Astrocyte (in vitro differentiated cells and primary cell): ENCODE measurements at places on chromosomes 3 and 15. TPM values are rescaled to one million over a fixed set of nuclear protein-coding genes. Genes with fewer than 3 reads are reported as not detected.

The RPN1 gene
- total RNA-seq: 283 and 317 TPM in 2 replicates

DNA sequence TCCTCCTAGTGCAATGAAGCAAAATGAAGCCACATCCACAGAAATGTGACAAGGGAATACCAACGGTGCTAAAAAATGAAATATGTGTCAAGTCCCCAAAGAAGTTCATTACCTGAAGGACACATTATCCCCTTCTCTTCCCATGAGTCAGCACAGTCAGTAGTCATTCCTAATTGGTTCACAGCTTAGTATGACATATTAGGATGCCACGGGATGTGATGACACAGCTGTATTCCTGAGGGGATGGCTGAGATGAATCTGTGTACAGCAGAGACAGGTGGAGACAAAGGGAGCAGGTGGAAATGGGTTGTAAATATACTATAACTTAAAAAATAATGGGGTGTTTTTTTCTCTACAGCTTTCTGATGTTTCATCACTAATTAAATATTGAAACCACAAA is 273.4 kb downstream of the ARRDC4 start:
- no peak for DNase-seq
- no peaks in the 10 kb centered on the region for H3K4me1 ChIP-seq
- no peak overlapping the region for H3K27ac ChIP-seq
- H3K4me3 ChIP-seq: no peak overlapping the region
- H3K36me3 ChIP-seq: no peaks in the 10 kb centered on the region

- H3K4me1 ChIP-seq: no peaks in the 10 kb centered on the region
- DNase-seq: no peak
- no peaks in the 10 kb centered on the region for H3K36me3 ChIP-seq
- no peaks in the 10 kb centered on the region for H3K27me3 ChIP-seq
- no peak overlapping the region for H3K27ac ChIP-seq
These were observed 181.6 kb upstream of the RASGRP1 start for GRCh38 chr15:38746211-38746610.

GRCh38 chr3:73291541-73291940 is 230.1 kb downstream of the EBLN2 start:
- no peak for DNase-seq
- no peaks in the 10 kb centered on the region for H3K36me3 ChIP-seq
- H3K27me3 ChIP-seq: peaks cover 4% of the 10 kb centered on the region
- H3K4me1 ChIP-seq: no peaks in the 10 kb centered on the region
- H3K4me3 ChIP-seq: no peak overlapping the region

DNA sequence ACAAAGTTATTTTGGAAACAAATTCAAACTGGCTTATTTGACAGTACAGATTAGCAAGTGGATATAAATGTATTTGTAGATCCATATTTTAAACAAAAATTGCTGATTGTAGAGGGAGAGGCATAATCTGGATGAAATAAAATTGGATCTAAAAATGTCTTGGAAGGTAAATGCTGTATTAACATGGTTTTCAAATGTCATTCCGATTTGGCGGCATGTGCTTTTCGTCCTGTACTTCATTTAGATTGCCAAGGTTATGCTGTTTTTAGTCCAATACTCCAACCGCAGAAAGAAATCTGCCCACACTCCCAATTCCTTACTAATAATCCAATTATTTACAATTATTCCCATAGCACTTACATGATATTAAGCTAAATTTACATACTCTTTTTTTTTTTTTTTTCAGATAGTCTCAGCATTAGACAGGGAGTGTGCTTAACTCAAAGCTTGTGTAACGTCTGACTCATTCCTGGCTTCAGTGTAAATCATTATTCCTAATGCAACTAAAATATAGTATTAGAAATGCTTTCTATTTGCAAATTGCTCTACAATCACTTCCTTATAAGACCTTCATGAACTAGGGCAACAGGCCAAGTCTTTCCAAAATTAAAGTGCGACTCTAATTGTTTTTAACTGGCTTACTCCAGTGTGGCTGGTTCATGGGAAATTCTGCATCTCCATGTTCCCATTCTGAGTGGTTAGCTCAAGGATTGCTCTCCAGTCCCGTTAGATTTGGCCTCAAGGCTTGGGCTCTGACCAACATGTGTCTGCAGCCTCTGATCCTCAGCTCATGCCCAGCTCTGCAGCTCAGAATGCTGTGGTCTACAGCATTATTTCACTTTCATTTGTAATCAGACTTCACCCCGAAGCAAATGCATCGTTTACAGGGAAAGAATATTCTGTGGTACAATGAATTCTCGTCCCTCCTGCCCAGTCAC is 103.9 kb downstream of the FBN1 start:
- DNase-seq: peak; percentile 82
- H3K4me1 ChIP-seq: peaks cover 13% of the 10 kb centered on the region
- no peaks in the 10 kb centered on the region for H3K27me3 ChIP-seq
- peaks cover 20% of the 10 kb centered on the region for H3K36me3 ChIP-seq
- H3K4me3 ChIP-seq: peak overlapping the region; percentile 3

DNA sequence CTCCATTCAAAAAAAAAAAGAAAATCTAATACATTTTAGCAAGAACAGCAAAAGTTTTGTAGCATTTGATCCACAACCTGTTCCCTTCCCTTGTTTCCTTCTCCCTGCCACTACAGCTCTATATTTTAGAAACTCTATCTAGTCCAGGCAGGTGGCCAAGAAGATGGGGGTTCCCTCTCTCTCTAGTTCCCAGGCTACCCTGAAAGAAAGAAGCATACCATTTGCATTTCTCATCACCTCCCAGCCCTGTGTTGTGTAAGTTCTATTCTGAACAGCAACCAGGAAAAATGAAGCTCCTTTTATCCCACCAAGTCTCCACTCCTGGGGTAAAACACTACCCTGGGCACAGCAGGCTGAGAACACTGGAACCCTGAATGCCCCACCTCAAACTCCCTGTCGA is 100.0 kb downstream of the PCCB start:
- peaks cover 17% of the 10 kb centered on the region for H3K4me1 ChIP-seq
- H3K36me3 ChIP-seq: peaks cover 2% of the 10 kb centered on the region

- peaks cover 8% of the 10 kb centered on the region for H3K27me3 ChIP-seq
- no peaks in the 10 kb centered on the region for H3K36me3 ChIP-seq
- no peak for DNase-seq
- no peak overlapping the region for H3K27ac ChIP-seq
- no peaks in the 10 kb centered on the region for H3K4me1 ChIP-seq
These were observed 11.2 kb downstream of the ATP2B2 start for GRCh38 chr3:10494180-10494579.

The GRM7 gene
- total RNA-seq: not detected in 2 replicates

- no peaks in the 10 kb centered on the region for H3K4me1 ChIP-seq
- DNase-seq: no peak
- H3K36me3 ChIP-seq: no peaks in the 10 kb centered on the region
- H3K4me3 ChIP-seq: no peak overlapping the region
- peaks cover 83% of the 10 kb centered on the region for H3K27me3 ChIP-seq
These were observed 22.7 kb downstream of the ZIC4 start for GRCh38 chr3:147383617-147384016.

GRCh38 chr3:25294169-25294805 is 133.8 kb upstream of the RARB start:
- H3K4me3 ChIP-seq: no peak overlapping the region
- DNase-seq: no peak
- no peak overlapping the region for H3K27ac ChIP-seq
- H3K36me3 ChIP-seq: no peaks in the 10 kb centered on the region
- H3K4me1 ChIP-seq: no peaks in the 10 kb centered on the region

DNA sequence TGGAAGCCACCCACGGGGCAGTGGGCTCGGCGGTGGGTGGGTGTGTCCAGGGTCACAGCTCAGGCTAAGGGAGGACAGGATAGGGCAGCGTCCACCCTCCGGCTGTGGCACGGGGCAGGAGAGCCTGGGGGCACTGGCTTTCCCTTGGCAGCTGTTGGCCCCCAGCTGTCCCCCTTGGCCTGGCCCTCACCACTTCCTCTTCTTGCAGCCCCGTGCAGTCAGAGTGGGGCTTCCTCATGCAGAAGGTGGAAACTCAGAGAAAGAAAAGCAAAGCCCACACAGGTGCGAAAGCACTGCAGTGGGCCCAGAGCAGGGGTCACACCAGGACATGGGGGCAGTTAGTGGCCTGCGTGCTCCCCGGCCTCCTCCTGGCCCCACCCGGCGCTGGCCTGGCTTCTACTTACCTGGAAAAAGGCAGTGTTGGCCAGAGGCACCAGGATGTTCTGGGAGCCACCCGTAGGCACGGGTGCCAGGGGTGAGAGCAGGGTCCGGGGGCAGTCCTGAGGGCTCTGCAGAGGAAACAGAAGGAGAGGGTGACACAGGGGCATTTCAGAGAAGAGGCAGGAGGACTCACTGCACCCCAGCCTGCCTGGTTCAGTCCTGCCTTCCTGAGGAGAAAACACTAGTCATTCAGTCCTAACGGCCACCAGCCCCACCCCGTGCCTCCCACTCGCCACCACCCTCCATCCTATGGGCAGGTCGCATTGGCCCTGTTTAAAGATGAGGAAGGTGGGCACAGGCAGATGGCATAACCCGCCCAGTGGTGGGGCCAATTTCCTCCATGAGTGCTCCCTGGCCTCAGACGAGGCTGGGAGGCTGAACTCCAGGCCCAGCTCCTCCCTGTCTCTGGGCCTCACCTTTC is 28.3 kb downstream of the PLXND1 start:
- H3K4me1 ChIP-seq: no peaks in the 10 kb centered on the region
- H3K27ac ChIP-seq: no peak overlapping the region
- no peaks in the 10 kb centered on the region for H3K36me3 ChIP-seq
- H3K4me3 ChIP-seq: no peak overlapping the region

The UBE2Q2 gene
- total RNA-seq: 44.2 and 47.7 TPM in 2 replicates

GRCh38 chr3:76097589-76097969 is 312.2 kb upstream of the ZNF717 start:
- H3K36me3 ChIP-seq: no peaks in the 10 kb centered on the region
- no peak overlapping the region for H3K4me3 ChIP-seq
- no peaks in the 10 kb centered on the region for H3K27me3 ChIP-seq
- no peak overlapping the region for H3K27ac ChIP-seq

The MYH15 gene
- total RNA-seq: 0.36 and 0.59 TPM in 2 replicates
